ENCODE measurements at places on chromosomes 7 and 10. TPM values are rescaled to one million over a fixed set of nuclear protein-coding genes. Genes with fewer than 3 reads are reported as not detected.
A peak's percentile ranks its signal among the peaks of the same experiment; 100 is the strongest.

DNA sequence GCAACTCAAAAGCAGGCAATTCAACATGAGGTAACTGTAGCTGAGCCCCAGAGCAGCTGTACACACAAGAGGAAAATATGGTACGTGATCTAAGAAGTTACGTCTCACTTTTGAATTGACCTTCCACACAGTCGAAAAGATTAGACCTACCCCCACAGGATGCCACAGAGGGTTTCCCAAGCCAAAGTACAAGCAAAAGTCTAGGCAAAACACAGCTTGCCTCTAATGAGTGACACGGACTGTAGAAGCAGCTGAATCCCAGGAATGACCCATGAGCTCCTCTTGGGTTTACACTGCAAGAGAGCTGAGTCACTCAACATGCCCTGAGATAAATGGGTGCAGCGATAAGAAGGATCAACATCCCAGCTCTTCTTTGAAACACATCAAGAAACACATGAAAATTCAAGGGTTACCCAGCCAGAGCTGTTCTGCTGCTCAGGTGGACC, 9.8 kb downstream of the CREB3L2 start:
- H3K4me1 ChIP-seq, result peaks cover 10% of the 10 kb centered on the region
- H3K36me3 ChIP-seq, result no peaks in the 10 kb centered on the region
- no peak overlapping the region for H3K27ac ChIP-seq
- H3K4me3 ChIP-seq, result no peak overlapping the region

HTR5A gene
- total RNA-seq, result not detected

- H3K27me3 ChIP-seq, result no peaks in the 10 kb centered on the region
- no peak overlapping the region for H3K27ac ChIP-seq
- H3K4me3 ChIP-seq, result no peak overlapping the region
- H3K36me3 ChIP-seq, result no peaks in the 10 kb centered on the region
- no peak for DNase-seq
Measured at GRCh38 chr7:158389514-158390425, 197.9 kb downstream of the PTPRN2 start.

GRCh38 chr10:128361487-128361886, 235.3 kb upstream of the MKI67 start:
- no peak overlapping the region for H3K27ac ChIP-seq
- H3K27me3 ChIP-seq, result no peaks in the 10 kb centered on the region
- no peaks in the 10 kb centered on the region for H3K36me3 ChIP-seq
- DNase-seq, result no peak
- no peak overlapping the region for H3K4me3 ChIP-seq

DNA sequence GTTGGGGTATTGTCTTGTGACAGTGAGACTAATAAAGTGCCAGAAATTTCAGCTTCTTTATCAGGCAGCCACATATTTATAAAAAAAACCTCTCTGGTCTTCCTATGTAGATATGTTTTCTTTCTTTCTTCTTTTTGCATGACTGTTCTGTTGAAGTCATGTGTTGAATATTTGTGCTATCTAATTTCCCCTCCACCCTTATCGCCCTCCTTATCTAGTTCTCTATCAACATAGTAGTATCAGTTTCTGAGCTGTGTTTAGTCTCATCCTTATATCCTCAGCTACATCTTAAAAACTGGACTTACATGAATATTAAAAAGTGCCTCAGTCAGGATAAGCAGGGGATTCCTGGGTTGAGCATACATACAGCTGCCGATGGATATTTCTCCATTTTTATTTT, 53.9 kb downstream of the SEMA3D start:
- no peaks in the 10 kb centered on the region for H3K27me3 ChIP-seq
- no peak overlapping the region for H3K27ac ChIP-seq
- no peak for DNase-seq
- H3K36me3 ChIP-seq, result no peaks in the 10 kb centered on the region

IPMK gene
- total RNA-seq, result 7.8 TPM

SPDYE9 gene
- total RNA-seq, result not detected

BTBD16 gene
- not detected for total RNA-seq

- DNase-seq, result no peak
- no peaks in the 10 kb centered on the region for H3K36me3 ChIP-seq
- H3K27ac ChIP-seq, result no peak overlapping the region
- no peak overlapping the region for H3K4me3 ChIP-seq
- no peaks in the 10 kb centered on the region for H3K27me3 ChIP-seq
Measured at GRCh38 chr7:82998436-82998835, 164.2 kb downstream of the PCLO start.

- peaks cover 3% of the 10 kb centered on the region for H3K4me1 ChIP-seq
- H3K36me3 ChIP-seq, result no peaks in the 10 kb centered on the region
- peaks cover 28% of the 10 kb centered on the region for H3K27me3 ChIP-seq
- peak; percentile 33 for DNase-seq
- H3K4me3 ChIP-seq, result peak within 1 kb of the TSS; percentile 47
Measured at GRCh38 chr7:19772841-19773760, at the start of gene TMEM196. Gene TMEM196, minus strand, starts transcription at chr7:19773617. Its CDS starts 921 bp downstream, at chr7:19772696.

RNF133 gene
- total RNA-seq, result 0.39 TPM

PARD3 gene
- total RNA-seq, result 49.1 TPM

SPDYE8 gene
- not detected for total RNA-seq

GRCh38 chr10:45547207-45547606, 125.4 kb downstream of the ZFAND4 start:
- H3K4me3 ChIP-seq, result no peak overlapping the region
- H3K27me3 ChIP-seq, result no peaks in the 10 kb centered on the region
- H3K36me3 ChIP-seq, result no peaks in the 10 kb centered on the region
- H3K27ac ChIP-seq, result no peak overlapping the region

DNA sequence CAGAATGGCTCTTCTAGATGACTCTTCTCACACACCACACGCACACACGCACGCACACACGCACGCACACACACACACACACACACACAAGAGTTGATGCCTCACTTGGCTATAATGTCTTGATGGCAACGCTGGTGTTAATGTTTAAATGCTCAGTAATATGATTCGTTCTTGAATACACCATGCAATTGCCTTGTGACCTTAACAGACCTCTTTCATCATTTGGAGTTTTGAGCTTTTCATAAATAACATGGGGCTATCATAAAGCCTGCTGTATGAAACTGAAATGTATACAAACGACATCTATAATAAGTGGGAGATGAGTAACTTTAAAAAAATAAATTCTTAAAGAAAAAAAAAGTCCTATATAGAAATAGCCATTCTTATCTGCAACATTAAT, 8.2 kb downstream of the JCAD start:
- no peaks in the 10 kb centered on the region for H3K36me3 ChIP-seq
- no peaks in the 10 kb centered on the region for H3K27me3 ChIP-seq
- no peak for DNase-seq

PSD gene
- total RNA-seq, result 5.6 TPM

- H3K27me3 ChIP-seq, result no peaks in the 10 kb centered on the region
- no peak overlapping the region for H3K27ac ChIP-seq
- H3K4me1 ChIP-seq, result no peaks in the 10 kb centered on the region
- no peak for DNase-seq
- H3K4me3 ChIP-seq, result no peak overlapping the region
- H3K36me3 ChIP-seq, result no peaks in the 10 kb centered on the region
Measured at GRCh38 chr10:11551916-11552602, 59.4 kb downstream of the USP6NL start.

- no peak for DNase-seq
- no peak overlapping the region for H3K4me3 ChIP-seq
- no peak overlapping the region for H3K27ac ChIP-seq
- H3K36me3 ChIP-seq, result peaks cover 37% of the 10 kb centered on the region
- H3K27me3 ChIP-seq, result no peaks in the 10 kb centered on the region
- no peaks in the 10 kb centered on the region for H3K4me1 ChIP-seq
Measured at GRCh38 chr7:73454424-73454823, 20.8 kb downstream of the FZD9 start.

DNA sequence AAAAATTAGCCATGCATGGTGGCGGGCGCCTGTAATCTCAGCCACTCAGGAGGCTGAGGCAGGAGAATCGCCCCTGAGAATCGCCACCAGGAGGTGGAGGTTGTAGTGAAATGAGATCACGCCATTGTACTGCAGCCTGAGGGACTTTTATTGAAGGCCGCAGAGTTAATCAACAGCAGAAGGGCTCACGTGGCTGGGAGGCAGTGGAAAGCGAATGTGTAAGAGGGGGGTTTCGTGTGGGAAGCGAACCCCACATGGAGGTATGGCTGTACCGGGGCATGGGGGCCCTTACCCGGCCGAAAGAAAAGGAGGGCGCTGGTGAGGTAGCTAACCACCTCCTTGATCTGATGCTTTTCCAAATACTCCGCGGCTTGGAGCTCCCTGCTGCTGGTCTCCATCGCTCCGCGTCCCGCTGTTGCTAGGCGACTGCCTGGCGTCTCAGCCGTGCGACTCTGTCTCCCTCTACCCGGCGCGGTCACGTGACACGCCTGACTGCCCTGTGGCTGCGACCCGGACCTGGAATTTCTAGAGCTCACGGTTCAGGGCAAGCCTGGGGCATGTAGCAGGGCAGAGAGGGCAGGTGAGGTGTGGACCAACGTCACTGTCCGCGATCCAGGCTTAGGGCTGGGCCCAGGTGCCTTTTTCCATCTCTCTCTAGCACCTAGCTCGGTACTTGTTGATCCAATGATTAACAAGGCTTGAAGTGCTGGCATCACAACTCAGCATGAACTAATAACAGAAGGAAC, at the start of gene EFCAB10:
Gene EFCAB10 (minus strand): TSS at position 428 of the 746 bp plus-strand sequence. CDS start 30 bp downstream, at position 398.
- DNase-seq, result peak; percentile 88
- H3K4me1 ChIP-seq, result peaks cover 2% of the 10 kb centered on the region
- peak within 1 kb of the TSS; percentile 43 for H3K4me3 ChIP-seq
- no peaks in the 10 kb centered on the region for H3K27me3 ChIP-seq

DNA sequence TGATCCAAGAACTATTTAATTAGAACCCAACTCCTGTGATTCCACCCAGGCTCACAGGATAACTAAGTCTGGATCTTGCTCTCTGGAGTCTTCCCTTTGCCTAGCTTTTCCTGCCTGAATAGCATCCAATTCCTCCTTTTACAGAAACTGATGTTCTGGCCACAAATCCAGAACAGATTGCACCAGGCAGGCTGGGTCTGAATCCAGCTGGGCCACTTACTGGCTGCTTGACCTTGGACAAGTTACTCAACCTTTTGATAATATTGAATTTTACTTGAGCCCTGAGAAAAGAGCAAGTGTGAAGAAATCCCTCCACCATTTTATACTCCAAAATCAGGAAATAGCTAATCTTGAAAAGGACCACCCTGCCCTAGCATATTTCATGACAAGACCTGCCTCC, 55.5 kb upstream of the SLC35G1 start:
- H3K27me3 ChIP-seq, result peaks cover 70% of the 10 kb centered on the region
- peaks cover 3% of the 10 kb centered on the region for H3K4me1 ChIP-seq
- H3K36me3 ChIP-seq, result no peaks in the 10 kb centered on the region
- DNase-seq, result no peak
- H3K4me3 ChIP-seq, result no peak overlapping the region

GRCh38 chr10:130545697-130546096, 409.5 kb downstream of the GLRX3 start:
- H3K4me1 ChIP-seq, result no peaks in the 10 kb centered on the region
- H3K27ac ChIP-seq, result no peak overlapping the region
- H3K4me3 ChIP-seq, result no peak overlapping the region

- H3K27me3 ChIP-seq, result no peaks in the 10 kb centered on the region
- peak; percentile 83 for DNase-seq
- no peaks in the 10 kb centered on the region for H3K36me3 ChIP-seq
- H3K27ac ChIP-seq, result no peak overlapping the region
Measured at GRCh38 chr10:114879541-114880158, 58.1 kb downstream of the FHIP2A start.

SSMEM1 gene
- total RNA-seq, result not detected

DNA sequence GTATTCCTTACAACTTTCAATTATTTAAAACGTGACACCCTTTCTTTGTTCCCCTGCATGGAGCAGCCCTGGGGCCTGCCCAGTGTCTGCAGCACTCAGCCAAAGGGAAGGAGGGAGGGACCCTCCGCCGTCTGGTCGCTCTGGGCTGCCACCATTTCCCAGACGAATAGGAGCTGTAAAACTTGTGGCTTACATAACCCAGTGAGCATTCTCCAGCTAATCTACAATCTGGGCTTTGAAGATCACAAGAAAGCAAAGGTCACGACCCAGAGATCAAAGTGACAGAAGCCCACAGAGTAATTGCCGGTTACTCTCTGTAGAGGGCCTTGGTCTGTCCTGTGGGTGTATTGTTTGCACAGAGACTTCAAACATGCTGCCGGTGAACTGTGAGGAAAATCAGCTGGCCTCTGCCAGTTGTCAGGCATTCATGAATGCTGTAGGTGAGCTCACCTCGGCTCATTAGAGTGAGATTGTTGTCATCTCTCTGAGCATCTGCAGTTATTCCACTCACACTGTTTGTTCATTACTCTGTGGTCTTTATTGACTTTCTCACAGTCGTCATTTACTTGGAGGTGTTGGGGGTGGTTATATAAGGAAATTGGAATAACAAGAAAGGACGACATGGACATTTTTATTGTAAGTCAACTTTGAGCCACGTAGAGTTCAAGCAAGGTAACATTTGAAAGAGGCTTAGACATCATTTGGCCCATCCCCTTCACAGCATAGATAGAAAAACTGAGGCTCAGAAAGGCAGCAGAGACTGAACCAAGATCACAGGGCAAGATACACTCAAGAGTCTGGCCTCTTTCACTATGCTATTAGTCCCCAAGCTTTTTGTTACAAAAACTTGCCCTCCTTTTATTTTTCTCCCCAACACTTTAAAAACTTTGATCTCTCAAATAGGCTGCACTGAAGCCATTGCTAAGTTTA, 619.8 kb downstream of the LRMDA start:
- H3K4me3 ChIP-seq, result no peak overlapping the region
- H3K36me3 ChIP-seq, result no peaks in the 10 kb centered on the region
- H3K27me3 ChIP-seq, result no peaks in the 10 kb centered on the region
- H3K4me1 ChIP-seq, result no peaks in the 10 kb centered on the region

- no peak within 1 kb of the TSS for H3K27ac ChIP-seq
- no peak within 1 kb of the TSS for H3K4me3 ChIP-seq
- H3K27me3 ChIP-seq, result no peaks in the 10 kb centered on the region
- no peak for DNase-seq
- no peaks in the 10 kb centered on the region for H3K4me1 ChIP-seq
- no peaks in the 10 kb centered on the region for H3K36me3 ChIP-seq
Measured at GRCh38 chr10:5499493-5500140, at the start of gene CALML5. Gene CALML5, minus strand, starts transcription at chr10:5499570. Its CDS starts 132 bp downstream, at chr10:5499438.

DNA sequence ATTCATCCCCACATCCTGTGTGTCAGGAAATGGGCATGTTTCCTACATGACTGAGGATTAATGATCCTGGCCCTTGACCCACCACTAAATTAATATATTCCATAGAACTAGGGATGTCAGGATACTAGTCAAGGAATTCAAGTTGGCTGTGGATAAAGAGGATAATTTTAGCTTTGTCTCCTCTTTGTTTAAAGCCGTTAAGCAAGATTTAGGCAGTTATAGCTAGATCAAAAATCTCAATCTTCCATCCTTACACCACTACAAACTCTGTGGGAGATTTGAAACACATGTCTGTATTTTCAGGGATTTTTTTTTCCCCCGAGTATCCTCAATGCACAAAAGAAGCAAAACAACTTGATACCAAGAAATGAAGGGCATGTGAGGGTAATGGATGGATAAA, 417.1 kb downstream of the MAGI2 start:
- no peak for DNase-seq
- H3K27ac ChIP-seq, result no peak overlapping the region

RASA4B gene
- 2.6 TPM for total RNA-seq

CACNB2 gene
- 3.2 TPM for total RNA-seq

DNA sequence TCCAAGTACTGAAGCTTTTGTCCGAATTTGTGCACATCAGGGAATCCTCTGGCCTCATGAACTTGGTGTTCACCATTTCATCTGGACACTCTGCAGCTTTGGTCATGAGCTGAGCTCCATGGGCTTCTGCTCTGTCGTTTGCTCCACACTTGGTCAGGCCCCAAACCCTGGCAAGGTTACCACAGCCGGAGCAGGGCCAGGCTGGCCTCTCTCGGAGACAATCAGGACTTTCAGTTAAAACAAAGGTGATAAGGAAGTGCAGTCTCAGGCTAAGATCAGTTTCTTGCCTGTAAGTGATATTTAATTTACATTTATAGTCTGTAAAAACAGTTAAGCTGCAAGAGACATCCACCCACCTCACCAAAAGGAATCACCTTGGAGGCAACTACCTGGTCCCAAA, 558.9 kb downstream of the PARD3 start:
- H3K36me3 ChIP-seq, result no peaks in the 10 kb centered on the region
- no peak overlapping the region for H3K27ac ChIP-seq
- H3K27me3 ChIP-seq, result 0 out of 2 replicates have a peak, but pooled peaks cover 2% of the 10 kb centered on the region
- peaks cover 5% of the 10 kb centered on the region for H3K4me1 ChIP-seq
- DNase-seq, result no peak

Data from H1 (cell line).